Globus pallidus (tissue), 1 donor: ENCODE measurements at places on chromosomes 7 and 10.

- no peak for DNase-seq
Measured at GRCh38 chr10:76723844-76724243, 913.8 kb downstream of the KCNMA1 start.

GRCh38 chr7:128989961-128990360 lies 52.2 kb downstream of the IRF5 start:
- no peak for DNase-seq

DNA sequence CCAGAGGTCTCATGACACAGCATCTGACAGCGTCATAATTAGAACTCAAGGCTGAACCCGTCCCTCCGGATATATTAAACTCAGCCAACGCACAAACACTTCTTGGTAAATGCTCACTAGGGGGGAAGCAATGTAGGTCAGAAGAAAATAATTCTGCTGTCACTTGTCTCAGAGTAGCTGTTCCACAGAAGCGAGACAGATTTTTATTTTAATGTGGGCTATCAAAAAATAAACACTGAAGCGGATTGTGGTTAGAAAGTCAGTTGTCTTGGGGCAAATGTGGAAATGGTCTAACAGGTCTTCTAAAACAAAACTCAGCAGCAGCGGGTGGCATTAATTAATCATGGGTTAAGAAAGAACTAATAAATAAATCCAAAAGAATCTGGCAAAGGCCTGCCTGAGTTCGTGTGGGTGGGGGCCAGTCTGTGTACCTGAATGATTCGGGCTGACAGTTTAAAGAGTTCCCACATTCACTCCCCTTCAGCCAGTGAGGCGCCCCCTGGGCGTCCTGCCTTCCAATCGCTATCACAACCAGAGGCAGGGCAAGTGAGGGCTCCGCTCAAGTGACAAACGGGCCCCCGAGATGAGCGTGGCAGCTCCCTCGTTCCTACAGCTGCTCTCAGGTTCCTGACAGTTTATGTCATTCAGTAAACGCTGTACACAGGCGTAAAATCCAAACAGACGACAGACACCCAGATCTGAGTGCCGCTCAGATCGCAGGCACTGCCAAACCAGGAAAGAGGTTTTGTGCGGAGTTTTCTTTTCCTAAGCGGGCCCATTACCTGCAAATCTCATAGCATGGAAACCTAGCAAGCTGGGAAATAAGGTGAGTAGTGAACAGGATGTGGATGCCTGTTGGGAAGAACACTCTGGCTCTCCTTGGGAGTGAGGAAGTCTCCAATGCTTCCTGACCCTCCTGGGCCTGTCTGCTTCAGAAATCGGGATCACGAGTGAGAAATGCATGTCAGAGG lies 52.9 kb downstream of the NRAP start:
- no peak for DNase-seq

DNA sequence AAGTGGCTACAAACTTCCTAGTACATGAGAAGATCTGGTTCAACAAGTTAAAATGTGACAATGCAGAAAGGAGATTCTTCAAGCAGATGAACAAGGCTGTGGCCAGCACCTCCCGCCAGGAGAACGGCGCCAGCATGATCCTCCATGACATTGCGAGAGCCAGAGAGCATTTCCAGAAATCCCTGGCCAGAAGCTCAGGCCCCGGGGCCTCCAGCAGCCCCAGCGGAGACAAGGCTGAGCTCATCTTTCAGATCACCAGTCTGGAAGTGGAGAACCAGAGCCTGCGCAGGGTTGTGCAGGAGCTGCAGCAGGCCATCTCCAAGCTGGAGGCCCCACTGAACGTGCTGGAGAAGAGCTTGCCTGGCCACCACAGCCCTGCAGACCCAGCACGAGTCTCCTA lies 40.1 kb upstream of the ZNF273 start:
- no peak for DNase-seq

GRCh38 chr7:142892951-142893350 lies 7.4 kb upstream of the TRPV6 start:
- DNase-seq: no peak
